ENCODE measurements at places on chromosomes 4 and X.

DNA sequence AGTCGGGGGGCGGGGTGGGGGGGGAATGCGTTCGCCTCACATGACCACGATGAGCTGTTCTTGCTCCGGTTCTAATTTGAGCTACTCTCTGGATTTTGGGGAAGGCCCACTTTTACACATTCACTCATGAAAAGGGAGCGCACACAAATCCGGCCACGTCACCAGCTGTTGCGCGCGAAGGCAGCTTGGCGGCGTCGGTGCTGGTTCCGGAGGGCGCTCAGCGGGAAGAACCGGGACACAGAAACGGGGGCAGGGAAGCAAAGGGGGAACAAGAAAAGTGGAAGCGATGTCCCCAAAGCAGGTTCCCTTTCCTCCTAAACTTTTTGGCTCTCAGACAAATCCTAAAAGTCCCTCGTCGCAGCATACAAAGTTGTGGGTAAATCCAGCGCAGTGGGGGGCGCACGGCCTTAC is 605 bp downstream of the ANXA5 start:
- DNase-seq = peak; percentile 24

- no peak for DNase-seq
Measured at GRCh38 chrX:6813836-6814370, 279.0 kb upstream of the VCX3A start.

GRCh38 chrX:131025336-131025735 is 32.8 kb upstream of the ARHGAP36 start:
- no peak for DNase-seq

DNA sequence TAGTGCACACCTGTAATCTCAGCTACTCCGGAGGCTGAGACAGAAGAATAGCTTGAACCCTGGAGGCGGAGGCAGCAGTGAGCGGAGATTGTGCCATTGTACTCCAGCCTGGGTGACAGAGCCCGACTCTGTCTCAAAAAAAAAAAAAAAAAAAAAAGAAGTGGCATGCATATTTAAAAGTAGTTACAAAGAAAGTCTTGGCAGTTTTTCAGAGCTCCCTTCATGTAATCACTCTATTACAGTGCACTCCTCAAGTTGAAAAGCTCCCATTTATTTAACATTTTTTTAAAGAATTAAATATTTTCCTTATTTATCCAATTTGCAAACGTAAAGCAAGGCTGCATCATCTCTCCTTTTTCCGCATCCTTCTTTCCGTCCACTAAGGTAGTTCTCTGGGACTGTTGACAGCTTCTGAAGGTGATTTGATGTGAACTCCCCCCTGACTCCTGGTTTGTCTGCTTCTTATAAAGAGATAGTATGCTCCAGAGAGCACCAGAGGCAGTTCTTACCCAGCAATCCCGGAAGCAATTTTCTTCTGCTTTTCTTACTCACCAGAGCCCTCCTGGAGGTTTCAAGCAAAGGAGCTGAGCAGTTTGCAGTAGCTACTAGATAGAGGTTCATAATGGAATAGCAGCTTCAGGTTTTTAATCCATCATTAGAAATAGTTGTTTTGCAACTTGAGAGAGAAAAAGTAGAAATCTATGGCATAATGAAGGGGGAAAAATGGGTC is 151.0 kb downstream of the PALLD start:
- DNase-seq = no peak

DNA sequence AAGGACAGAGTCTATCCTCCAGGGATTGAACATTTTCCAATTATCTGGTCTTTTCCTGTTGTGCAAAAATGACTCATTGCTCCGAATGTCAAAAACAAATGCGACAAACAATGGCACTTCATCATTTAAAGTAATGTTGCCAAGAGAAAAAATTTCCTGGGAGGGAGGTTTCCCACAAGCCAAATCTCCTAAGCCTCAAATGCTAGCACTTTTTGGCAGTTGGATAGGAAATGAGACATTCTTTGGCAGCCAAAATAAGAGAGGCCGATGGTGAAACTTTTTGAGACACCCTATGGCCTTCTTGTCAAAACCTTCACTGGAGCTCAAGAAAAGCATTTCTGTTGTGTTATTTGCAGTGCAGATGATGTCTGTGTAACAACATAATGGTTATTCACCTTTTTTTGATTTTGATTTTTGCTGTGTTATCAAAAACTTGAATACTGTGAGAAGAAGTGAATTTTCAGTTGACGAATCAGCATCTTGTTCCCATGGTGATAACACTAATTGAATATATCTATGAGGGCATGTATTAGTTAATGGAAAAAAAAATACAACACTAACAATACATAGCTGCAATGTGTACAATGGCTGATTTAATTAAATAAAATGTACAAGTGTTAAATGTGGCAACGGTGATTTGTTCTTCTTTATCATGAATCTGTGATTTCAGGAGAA is 333.8 kb downstream of the ANK2 start:
- no peak for DNase-seq

DNA sequence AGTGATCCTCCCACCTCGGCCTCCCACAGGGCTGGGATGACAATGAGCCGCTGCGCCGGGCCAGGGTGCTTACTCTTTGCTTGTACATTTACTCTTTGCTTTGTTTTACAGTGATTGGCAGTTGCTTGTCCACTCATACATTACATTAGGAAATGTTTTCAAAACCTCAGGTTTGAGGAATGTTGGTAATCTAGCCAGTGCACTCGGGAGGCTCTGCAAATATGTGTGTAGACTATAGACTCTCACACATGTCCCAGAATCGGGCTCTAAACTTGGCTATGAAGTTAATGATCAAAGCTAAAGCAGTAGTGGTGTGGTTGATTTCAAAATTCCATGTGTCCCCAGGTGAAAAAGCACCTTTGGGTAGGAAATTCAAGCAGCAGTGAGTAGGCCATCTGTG is 20.5 kb downstream of the TRMT44 start:
- no peak for DNase-seq

DNA sequence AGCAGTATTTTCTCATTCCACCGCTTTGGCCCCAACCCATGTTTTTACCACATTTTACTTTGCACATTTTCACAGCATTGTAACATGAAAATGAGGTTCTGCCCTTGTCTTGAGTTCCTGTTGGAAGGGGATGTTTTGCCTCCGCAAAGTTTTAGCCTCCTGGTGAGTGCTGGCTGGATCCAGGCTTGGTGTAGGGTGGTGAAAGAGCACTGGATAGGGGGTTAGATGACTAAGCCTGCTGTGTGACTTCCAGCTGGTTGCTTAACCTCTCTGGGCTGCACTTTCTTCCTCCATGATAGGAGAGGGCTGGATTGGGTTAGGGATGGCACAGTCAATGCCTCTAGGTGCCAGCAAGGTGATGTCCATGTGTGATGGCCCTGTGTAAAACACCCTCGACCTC is 28.9 kb downstream of the CYTL1 start:
- DNase-seq = no peak

- no peak for DNase-seq
Measured at GRCh38 chr4:48127231-48127630, 6.8 kb downstream of the TXK start.

DNA sequence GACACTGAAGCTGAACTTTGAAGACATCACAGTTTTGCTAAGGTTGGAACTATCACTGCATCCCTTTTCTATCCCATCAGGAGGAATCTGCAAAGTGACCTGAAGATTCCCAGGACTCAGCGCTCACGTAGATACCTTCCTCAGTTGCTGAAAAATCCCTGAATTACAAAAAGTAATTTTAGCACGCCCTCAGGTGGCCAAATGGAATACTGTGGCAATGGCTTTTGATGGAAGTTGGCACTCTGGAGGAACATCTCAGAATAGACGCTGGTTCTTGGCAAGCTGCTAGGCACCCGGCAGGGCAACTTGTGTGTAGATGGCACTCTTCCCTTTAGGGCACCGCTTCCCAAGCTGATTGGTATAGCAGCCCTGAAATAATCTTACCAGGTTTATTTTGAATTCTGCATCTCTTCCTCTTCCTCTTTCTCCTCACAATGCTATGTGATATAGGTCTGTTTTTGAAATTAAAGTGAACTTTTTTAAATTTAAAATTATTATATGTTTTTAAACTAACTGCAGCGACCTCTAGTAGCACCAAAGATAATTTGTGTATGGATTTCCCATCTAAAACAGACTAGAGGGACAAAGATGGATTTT is 16.3 kb upstream of the ESX1 start:
- DNase-seq = peak; percentile 38

DNA sequence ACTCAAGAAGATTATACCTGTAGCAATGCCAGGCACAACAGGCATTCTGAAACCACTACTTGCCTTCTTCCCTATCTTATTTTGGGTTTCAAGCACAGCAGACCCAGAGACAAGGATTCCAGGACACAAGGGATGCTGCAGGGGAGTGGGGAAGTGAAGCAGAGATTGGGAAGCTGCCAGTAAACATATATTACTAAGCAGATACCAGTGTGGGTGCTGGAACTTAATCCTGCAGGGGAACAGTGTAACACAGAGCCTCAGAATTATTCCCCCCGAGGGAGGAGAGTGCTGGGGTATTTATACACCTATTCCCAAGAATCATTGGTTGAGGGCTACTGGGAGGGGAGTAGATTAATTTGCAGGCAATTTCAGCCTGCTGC is 33.3 kb upstream of the MAML3 start:
- DNase-seq = no peak

DNA sequence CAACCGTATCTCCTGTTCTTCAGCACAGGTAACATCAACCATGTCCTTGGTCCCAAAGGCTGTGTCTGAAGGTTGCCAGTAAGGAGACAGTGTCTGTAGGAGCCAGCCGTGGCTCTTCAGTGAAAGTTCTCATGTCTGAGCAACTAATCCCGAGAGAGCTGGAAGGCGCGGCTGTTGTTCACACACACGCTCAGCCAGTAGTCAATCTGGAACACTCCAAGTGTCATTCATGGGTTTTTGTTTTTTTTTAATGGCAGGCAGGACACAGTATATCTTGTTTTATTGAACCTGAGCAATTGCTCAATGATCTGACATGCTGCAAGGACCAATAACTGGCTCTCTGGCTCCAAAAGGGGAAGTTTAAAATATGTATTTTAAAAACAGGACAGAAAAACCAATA is 48.4 kb upstream of the MAP3K15 start:
- no peak for DNase-seq

DNA sequence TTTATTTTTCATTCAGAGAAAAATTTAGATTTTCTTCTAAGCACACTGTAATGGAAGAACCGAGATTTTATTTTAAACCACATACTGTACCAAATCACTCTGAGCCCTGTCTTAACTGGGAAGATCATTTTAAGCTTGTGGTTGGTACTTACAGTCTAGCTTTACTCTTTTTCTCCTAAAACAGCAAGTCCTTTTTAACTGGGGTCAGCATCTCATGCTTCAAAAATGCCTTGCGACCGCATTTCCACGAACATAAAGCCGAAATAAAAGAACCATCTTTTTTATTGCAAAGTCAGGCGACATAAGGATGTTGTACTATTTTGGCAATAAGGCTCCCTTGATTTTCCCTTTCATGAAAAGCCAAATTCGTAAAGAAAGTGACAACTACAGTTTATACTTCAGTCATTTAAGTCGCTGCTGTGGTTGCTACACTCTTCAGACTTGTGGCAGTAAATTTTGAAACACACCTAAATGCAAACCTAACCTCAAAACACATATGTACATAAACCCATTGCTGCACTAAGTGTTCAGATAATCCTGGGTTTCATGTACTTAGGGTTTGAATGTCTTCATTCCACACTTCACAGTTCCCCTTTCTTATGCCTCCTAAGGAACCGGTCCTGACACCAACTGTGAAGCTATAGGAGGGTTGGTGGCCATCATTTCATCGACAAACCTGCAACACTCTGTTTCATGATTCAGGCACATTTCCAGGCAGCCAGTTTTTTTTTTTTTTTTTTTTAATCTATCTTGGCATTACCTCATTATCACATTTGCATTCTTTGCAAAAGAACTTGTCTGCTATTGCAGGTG is 3.0 kb downstream of the STOX2 start:
- DNase-seq = no peak

DNA sequence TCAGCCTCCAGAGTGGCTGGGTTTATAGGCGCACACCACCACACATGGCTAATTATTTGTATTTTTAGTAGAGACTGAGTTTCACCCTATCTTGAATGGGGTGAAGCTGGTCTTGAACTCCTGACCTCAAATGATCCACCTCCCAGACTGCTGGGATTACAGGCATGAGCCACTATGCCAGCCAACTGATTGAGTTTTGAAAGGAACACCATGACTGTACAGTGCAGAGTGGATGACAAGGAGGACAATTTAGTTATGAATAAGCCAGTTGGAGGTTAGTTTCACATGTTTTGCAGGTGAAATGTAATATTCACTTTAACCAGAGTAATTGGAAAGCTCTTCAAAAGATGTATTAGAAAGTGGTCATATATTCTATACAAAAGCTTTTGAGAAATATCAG is 60.8 kb downstream of the PCDH18 start:
- no peak for DNase-seq

- no peak for DNase-seq
Measured at GRCh38 chr4:54065282-54066087, 1.1 kb upstream of the CHIC2 start.

GRCh38 chr4:102298716-102299115 is 46.6 kb downstream of the SLC39A8 start:
- no peak for DNase-seq

DNA sequence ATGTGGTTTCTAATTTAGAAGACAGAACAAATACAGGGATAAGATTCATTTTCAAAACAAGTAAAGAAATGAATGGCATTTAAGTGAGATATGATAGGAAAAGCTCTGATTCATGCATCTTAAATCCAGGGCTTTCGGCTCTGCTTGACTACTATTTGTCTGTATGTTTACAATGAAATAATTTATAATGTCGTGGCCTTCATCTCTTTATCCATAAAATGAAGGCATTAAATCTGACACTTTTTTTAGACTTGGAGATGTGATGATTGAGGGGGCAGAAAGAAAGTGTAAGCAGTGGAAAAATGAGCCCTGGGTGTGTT is 115.7 kb upstream of the KIT start:
- no peak for DNase-seq

GRCh38 chrX:54721424-54721823 is 76.6 kb downstream of the ITIH6 start:
- no peak for DNase-seq

- DNase-seq = no peak
Measured at GRCh38 chrX:17299206-17299605, 75.8 kb upstream of the NHS start.

- DNase-seq = no peak
Measured at GRCh38 chrX:7889135-7889534, 38.1 kb downstream of the PNPLA4 start.

GRCh38 chrX:117376460-117376859 is 740.1 kb downstream of the KLHL13 start:
- no peak for DNase-seq

- DNase-seq = no peak
Measured at GRCh38 chr4:74692972-74693371, 101.4 kb downstream of the BTC start.

GRCh38 chr4:16391196-16391595 is 164.9 kb upstream of the TAPT1 start:
- no peak for DNase-seq

Data from NCI-H1105 treated with DMSO at 0.1 percent for 48 hours (cell line).